ENCODE measurements at places on chromosomes 12 and 14.

DNA sequence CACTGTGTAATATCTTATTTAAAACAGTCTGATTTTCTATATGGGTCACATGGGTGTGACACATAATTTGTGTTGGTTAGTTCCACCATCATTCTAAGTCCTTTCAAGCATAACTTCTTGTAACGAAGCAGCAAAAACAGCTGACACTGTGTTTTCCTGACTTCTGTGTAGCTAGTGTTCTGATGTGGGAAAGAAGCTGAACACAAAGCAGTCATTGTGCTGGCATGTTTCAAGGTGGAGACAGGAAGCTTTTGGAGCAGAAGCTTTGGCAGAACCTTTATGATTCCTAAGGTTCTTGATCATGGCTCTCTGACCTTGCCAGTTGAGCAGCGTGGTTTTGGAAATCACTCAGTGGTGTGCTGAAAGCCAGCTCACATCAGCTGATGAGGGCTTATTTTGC is 351.7 kb upstream of the MDGA2 start:
- no peak for DNase-seq

DNA sequence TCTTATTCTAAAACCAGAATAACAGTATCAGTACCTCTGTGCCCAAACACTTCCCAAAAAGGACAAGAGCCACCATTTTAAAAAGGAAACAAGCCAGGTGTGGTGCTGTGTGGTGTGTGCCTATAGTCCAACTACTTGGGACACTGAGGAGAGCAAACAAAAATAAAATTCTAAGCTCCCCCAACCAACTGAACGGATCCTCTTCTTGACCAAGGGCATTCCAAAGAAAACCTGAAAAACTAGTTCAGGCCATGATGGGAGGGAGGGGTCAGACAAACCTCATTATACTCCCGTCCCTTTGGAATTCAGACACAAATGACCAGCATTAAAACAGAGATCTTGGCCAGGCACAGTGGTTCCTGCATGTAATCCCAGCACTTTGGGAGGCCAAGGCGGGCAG is 20.5 kb downstream of the SLC11A2 start:
- DNase-seq, result no peak

- DNase-seq, result no peak
These were observed 37.4 kb downstream of the SPTLC2 start for GRCh38 chr14:77579065-77579464.

GRCh38 chr14:59321626-59321949 is 133.1 kb downstream of the DAAM1 start:
- no peak for DNase-seq

DNA sequence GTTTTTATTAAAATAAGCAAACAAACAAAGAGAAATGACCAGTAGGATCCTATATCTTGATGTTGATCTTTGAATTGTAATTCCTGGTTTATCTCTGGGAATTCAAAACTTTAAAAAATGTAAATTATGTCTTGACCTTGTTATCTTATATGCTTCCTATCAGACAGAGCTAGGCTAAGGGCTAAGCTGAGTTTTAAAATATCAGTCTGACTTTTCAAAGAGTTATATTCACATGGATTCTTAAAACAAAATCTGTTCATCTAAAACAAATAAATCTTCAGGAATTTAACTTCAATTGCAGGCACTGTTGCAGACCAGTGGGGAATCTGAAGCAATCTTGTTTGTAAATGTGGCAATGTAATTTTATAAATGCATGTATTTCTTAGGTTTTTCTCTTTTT is 1144.1 kb downstream of the LRFN5 start:
- no peak for DNase-seq

DNA sequence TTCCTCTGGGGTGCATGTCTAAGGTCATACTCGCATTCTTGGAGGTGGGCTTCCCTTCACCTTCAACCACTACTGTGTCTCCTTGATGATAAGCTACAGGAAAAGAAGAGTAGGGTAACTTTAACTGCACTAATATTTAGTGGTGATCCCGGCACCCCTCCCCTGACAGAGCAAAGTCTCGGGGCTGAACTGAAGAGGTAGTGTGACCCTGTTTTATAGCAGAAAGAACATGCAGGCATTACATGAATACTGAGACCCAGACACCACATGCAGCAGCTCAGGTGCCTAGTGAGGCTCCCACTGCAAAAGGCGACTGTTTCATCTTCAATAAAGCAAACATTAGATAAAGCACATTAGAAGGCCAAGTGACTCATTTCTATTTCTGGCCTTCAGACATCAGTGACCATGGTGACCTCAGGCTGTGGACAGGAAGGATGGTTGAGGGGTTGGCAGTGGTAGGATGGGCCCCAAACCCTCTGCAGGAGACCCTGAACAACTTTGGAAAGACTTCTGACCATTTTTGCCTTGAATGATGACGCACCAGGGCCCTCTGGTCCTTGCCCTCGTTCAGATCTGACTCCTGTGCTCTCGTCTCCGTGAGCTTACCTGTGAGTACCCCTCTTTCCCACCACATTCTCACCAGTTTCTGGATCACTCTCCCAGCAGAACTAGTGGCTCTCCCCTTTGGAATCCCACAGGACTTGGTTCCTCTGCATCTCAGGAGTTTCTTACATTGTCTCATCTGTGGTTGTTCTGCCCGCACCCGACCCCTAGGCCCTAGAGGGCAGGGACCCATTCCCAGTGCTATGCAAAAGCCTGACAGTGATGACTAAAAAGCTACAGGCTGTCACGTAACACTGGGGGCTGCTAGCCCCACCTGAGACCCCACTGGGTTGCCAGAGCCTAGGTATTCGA is 23.8 kb upstream of the JPH4 start:
- DNase-seq, result no peak

GRCh38 chr12:31230004-31230403 is 95.9 kb downstream of the SINHCAF start:
- no peak for DNase-seq

GRCh38 chr12:113271466-113271852 is 50.2 kb downstream of the TPCN1 start:
- no peak for DNase-seq

- DNase-seq, result no peak
These were observed 44.7 kb downstream of the FSCB start for GRCh38 chr14:44462381-44462780.

- peak; percentile 28 for DNase-seq
These were observed at the start of gene DPY19L2 for GRCh38 chr12:63668028-63668799. Gene DPY19L2, minus strand, starts transcription at chr12:63668493. Its CDS starts 100 bp downstream, at chr12:63668393.

DNA sequence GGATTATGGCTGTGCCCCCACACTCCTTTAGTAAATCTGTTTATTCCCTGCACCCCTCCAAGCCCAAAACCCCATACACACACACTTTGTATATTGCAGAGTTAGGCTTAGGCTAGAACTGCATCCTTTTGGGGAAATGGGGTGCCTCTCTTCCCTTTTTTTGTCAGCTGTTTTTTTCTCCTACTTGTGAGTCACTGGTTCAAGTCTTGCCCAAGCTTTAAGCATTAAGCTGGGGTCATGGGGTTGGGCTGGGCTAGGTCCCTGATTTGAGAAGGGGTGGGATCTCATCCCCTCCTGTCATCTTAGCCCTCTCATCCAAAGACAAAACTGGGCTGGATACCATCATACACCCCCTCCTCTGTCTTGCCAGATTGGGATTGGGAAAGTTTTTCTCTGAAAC is 1.6 kb downstream of the LRP1 start:
- no peak for DNase-seq

GRCh38 chr14:65949711-65950516 is 536.3 kb upstream of the CCDC196 start:
- DNase-seq, result no peak

GRCh38 chr12:67288561-67288960 is 19.4 kb downstream of the CAND1 start:
- DNase-seq, result no peak

DNA sequence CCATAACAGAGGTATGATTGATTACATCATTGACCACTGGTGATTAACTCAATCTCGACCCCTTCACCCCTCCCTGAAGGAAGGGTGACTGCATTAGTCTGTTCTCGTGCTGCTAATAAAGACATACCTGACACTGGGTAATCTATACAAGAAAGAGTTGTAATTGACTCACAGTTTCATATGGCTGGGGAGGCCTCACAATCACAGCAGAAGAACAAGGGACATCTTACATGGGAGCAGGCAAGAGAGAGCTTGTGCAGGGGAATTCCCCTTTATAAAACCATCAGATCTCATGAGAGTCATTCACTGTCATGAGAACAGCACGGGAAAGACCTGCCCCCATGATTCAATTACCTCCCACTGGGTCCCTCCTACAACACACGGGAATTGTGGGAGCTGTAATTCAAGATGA is 55.9 kb upstream of the TMCC3 start:
- DNase-seq, result no peak

DNA sequence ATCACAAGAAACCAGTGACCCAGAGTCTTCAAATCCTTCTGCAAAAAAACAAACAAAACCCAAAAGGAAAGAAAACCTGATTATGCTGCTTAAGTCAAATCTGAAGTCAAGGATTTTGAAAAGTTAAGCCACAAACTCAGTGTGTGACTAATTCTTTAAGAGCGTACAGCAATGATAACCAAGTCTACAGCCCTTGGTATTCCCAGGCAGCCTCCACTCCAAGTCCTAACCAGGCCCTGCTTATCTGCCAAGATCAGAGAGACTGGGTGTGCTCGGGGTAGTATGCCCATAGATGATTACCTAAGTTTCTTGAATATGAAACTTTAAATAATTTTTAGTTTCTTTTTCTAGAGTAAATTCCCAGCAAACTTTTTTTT is 13.1 kb downstream of the PGAM5 start:
- no peak for DNase-seq

DNA sequence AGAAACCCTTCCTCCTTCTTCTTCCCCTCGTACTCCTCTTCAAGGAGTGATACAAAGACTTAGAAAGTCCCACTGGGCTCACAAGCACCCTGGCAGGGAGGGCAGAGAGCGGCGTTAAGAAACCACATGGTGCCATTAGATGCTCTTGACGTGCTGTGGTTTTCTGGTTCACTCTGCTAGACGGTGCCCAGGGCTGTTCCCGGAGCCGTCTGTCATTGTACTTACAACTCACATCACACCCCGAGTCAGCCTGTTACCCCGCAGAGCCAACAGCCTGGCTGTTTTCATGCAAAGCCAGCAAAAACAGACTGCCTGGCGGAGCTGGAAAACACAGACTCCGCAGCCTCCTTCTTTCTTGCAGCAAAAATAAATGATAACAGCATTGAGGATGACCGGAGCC is 232.6 kb upstream of the TBX3 start:
- DNase-seq, result no peak

DNA sequence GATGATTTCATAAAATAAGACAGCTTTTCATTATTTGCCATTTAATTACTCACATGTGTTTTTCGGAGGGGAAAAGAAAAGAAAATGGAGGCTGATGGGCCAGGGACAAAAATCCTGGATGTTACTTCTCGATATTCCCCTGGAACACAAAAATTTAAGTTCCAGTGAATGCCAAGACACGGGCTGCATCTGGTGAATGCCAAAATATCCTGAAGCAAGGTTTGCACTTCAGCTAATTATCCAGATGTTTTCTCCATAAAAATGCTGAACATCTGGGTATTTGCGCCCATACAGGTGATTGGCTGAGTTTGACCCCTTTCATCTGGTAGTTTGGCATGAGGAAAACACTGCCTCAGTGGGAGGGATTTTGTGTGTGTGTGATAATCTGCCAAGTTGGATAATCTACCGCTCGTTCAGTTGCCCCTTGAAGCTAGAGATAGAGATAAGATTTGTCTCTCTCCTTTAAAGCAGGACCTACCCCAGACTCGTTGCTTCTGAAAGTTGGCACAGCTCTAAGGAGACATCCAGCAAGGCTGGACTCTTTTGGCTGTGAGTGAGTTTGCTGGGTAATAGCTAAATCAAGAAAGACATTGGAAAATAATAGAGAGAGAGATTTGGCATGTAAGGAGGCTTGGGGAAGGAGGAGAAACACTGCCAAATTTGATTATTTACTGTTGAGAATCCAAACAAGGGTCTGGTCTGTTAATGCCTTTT is 390.0 kb downstream of the EGLN3 start:
- no peak for DNase-seq

DNA sequence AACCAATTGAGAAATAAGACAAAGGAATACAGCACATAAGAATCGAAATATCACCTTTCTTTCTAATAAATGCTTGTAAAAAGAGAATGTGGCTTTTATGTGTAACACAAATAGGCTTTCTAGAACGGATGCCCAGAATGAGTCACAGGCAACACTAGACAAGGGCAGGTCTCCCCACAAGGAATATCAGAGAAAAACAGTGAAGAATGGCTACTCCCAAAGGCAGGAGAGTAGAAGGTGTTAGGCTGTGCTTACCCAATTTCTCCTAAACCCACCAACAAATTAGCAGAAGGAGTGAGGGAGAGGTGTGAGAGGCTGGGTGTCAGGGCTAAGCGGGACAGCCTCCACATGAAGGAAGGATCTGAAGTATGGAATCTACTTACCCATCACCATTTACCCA is 55.2 kb downstream of the GALNT4 start:
- no peak for DNase-seq

DNA sequence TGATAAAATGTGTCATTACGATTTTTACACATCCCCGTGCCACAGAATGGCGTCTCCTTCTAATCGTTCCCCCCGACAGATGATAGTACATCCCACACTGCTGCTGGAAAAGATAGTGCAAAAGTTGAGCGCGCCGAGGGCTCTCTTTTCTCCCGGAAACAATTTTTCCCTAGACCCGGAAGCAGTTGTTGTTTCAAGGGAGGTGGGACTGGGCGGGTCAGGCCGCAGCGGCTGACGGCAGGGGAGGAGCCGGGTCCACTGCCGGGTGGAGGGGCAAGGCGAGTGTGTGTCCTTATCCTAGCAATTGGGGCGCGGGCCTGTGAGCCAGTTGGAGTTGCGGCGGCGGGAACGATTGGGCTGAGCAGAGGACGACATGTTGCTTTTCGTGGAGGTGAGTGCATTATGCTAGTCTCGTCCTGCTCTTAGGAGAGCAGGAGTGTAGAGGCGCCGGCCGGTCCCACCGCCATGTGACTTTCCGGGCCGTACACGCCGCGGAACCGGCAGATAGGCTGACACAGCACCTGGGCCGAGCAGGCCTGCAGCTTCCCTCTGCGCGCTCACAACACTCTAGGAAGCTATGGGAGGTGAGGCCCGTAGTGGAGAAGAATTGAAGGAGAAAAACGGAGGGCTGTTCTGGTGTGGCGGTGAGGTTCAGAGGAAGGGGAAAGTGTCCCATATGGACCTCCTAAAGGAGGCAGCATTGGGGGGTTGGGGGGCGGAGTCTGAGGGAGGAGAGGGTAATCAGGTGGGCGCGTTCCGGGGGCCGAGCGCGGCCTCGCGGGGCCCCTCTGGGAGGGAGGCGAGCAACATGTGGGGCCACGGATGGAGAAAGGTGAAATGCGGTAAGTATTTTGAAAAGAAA is at the start of gene LARP4:
Gene LARP4 (plus strand): TSS at position 248 of the 862 bp plus-strand sequence. CDS start 126 bp downstream, at position 374.
- DNase-seq, result peak; percentile 80

- no peak for DNase-seq
These were observed 410.8 kb upstream of the PDE3A start for GRCh38 chr12:19957308-19958125.

- no peak for DNase-seq
These were observed 8.0 kb upstream of the CERS5 start for GRCh38 chr12:50174971-50175715.

DNA sequence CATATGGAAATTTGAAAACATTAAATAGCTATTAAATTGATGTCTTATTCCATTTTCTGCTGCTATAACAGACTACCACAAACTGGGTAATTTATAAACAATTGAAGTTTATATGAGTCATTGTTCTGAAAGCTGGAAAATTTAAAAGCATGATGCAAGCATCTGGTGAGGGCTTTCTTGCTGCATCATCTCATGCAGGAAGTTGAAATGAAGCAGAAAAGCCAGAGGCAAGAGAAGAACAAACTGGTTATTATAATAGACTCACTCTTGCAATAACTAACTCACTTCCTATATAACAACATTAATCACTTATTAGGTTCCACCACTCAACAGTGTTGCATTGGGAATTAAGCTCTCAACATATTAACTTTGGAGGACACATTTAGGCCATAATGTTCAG is 1277.4 kb downstream of the LRFN5 start:
- no peak for DNase-seq
